Activated CD4-positive, alpha-beta memory T cell treated with anti-CD3 and anti-CD28 coated beads, Interleukin-2, amount 10 ng/mL, durations not matched to agents 7 days and 5 days (primary cell): ENCODE measurements at places on chromosomes 6 and 20.
A peak's percentile ranks its signal among the peaks of the same experiment; 100 is the strongest.

DNA sequence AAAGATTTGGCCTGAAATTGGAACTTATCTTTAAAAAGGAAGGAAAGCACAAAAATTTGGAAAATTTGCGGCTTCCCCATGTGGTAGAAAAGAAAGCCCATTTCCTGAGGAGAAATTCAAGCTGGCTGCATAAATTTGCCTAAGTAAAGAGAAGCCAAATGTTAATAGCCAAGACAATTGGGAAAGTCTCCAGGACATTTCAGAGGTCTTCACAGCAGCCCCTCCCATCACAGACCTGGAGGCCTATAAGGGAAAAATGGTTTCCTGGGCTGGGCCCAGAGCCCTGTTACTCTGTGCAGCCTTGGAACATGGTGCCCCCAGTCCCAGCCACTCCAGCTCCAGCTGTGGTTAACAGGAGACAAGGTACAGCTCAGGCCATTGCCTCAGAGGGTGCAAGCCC, 736.5 kb downstream of the HACE1 start:
- DNase-seq: no peak
- no peaks in the 10 kb centered on the region for H3K36me3 ChIP-seq
- no peaks in the 10 kb centered on the region for H3K4me1 ChIP-seq
- no peak overlapping the region for H3K27ac ChIP-seq

- peaks cover 4% of the 10 kb centered on the region for H3K27me3 ChIP-seq
- H3K4me3 ChIP-seq: no peak overlapping the region
- DNase-seq: no peak
- no peak overlapping the region for H3K27ac ChIP-seq
- H3K36me3 ChIP-seq: no peaks in the 10 kb centered on the region
- no peaks in the 10 kb centered on the region for H3K4me1 ChIP-seq
These were observed 168.6 kb downstream of the RNF144B start for GRCh38 chr6:18555750-18556149.

DNA sequence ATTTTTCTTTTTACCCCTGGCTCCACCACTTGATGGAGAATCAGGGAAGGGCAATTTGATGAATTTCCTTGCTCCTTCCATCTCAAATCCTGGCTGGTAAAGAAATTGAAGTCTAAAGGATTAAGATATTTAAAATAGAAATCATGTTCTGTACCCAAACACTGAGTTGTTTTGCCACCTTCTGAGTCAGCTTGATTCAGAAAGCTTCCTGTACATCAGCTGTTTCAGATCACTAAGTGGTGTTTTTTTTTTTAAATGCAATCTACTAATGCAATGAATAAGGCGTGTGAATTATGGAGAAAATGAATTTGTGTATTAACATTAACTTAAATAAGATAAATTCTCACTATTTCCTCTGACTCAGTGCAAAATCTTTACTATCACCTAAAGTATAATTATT, 11.5 kb upstream of the POPDC3 start:
- peaks cover 2% of the 10 kb centered on the region for H3K36me3 ChIP-seq
- H3K4me1 ChIP-seq: no peaks in the 10 kb centered on the region
- H3K27ac ChIP-seq: no peak overlapping the region
- H3K4me3 ChIP-seq: no peak overlapping the region

DNA sequence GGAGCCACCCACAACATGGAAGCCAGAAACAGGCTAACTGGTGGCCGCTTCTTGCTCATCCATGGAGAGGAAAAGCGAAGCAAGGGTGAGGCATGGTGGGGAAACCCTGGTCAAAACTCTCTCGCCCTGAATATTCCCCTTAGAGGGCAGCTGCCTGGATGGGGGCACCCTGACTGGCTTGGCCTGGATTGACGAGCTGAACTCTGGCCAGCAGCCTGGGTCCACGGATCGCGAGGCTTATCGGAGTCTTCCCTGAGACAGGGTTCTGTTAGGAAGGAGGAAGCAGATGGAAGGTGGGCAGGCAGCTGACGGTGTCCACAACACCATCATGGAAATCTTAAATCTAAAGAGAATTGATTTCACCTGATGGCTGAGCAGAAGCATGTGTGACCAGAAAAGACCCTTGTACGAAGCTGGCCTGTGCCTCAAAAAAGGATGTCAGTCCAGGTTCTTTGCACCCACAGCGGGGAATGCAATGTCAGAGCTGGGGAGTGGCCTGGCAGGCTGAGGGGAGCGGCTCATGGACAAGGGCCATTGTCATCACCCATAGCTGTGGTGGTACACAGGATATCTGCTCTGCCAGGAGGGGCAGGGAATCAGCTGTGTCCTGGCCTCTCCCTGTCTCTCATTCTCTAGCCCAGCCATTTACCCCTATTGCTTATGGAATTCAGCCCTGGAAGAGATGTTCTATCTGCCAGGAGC, 109.4 kb upstream of the SNX9 start:
- H3K4me3 ChIP-seq: no peak overlapping the region
- no peaks in the 10 kb centered on the region for H3K4me1 ChIP-seq
- no peaks in the 10 kb centered on the region for H3K36me3 ChIP-seq
- H3K27ac ChIP-seq: no peak overlapping the region

GRCh38 chr6:109456111-109456583, 575 bp upstream of the MICAL1 start:
- H3K4me1 ChIP-seq: peaks cover 78% of the 10 kb centered on the region
- H3K27ac ChIP-seq: peak overlapping the region; percentile 69
- H3K27me3 ChIP-seq: no peaks in the 10 kb centered on the region

DNA sequence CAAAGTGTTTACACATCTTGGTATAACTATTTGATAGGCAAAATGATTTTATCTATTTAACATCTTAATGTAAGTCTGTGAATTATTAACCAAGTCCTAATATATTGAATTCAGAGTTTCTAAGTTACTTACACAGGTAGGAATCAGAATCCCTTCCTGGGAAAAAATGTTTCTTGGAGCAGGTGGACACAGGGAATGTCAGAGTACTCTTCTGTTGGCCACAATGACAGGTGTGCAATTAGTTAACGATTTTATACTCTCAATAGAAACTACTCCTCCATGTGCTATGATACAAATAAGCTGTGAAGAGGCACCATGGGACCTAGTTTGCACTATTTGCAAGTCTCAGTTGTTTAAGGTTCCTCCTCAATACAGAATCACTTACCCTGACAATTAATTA, 821 bp upstream of the TAAR5 start:
- H3K27ac ChIP-seq: no peak overlapping the region
- DNase-seq: no peak
- peaks cover 12% of the 10 kb centered on the region for H3K27me3 ChIP-seq
- no peaks in the 10 kb centered on the region for H3K36me3 ChIP-seq
- H3K4me3 ChIP-seq: no peak overlapping the region

- H3K27ac ChIP-seq: peak overlapping the region; percentile 57
- peaks cover 14% of the 10 kb centered on the region for H3K4me1 ChIP-seq
- peaks cover 2% of the 10 kb centered on the region for H3K27me3 ChIP-seq
- peak; percentile 72 for DNase-seq
- H3K36me3 ChIP-seq: no peaks in the 10 kb centered on the region
These were observed 10.9 kb upstream of the LPIN3 start for GRCh38 chr20:41329435-41330342.

GRCh38 chr20:18057101-18057993, at the start of gene OVOL2:
Gene OVOL2, minus strand, starts transcription at chr20:18057916. Its CDS starts 282 bp downstream, at chr20:18057634.
- H3K4me1 ChIP-seq: peaks cover 11% of the 10 kb centered on the region
- H3K4me3 ChIP-seq: peak within 1 kb of the TSS; percentile 24
- no peak for DNase-seq

GRCh38 chr20:9070304-9070703, 1.4 kb downstream of the PLCB4 start:
- no peak for DNase-seq
- peaks cover 10% of the 10 kb centered on the region for H3K27me3 ChIP-seq
- H3K4me3 ChIP-seq: no peak overlapping the region
- no peaks in the 10 kb centered on the region for H3K4me1 ChIP-seq

- peak; percentile 93 for DNase-seq
- peak within 1 kb of the TSS; percentile 85 for H3K27ac ChIP-seq
- H3K27me3 ChIP-seq: no peaks in the 10 kb centered on the region
- peaks cover 50% of the 10 kb centered on the region for H3K4me1 ChIP-seq
- H3K4me3 ChIP-seq: peak within 1 kb of the TSS; percentile 80
- peaks cover 27% of the 10 kb centered on the region for H3K36me3 ChIP-seq
These were observed at the start of gene PCMT1 for GRCh38 chr6:149749594-149750135. Gene PCMT1, plus strand, starts transcription at chr6:149749741. Its CDS starts 161 bp downstream, at chr6:149749902.

DNA sequence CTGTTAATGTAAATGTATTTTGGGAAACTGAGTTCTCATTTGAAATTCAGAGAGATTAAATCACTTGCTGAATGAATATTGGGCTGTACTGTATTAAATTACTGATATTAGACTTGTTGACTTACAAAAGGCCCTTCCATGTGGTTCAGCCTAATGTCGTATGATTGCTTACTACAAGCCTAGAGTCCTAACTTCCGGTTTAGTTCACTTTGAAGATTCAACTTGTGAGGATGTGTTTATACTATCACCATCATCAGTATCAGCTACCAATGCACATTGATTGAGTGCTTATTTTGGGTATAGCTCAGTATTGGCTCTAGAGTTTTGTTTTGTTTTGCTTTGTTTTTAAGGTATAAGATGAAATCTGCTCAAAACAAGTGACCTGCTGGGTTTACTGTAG, 48.3 kb downstream of the FAM217A start:
- H3K27me3 ChIP-seq: no peaks in the 10 kb centered on the region
- H3K27ac ChIP-seq: peak overlapping the region; percentile 10
- H3K4me3 ChIP-seq: no peak overlapping the region
- H3K4me1 ChIP-seq: peaks cover 66% of the 10 kb centered on the region
- no peak for DNase-seq

- H3K27ac ChIP-seq: no peak overlapping the region
- no peak for DNase-seq
- H3K4me3 ChIP-seq: no peak overlapping the region
- no peaks in the 10 kb centered on the region for H3K36me3 ChIP-seq
- peaks cover 6% of the 10 kb centered on the region for H3K27me3 ChIP-seq
- no peaks in the 10 kb centered on the region for H3K4me1 ChIP-seq
These were observed 261.9 kb upstream of the ECI2 start for GRCh38 chr6:4397307-4397706.

DNA sequence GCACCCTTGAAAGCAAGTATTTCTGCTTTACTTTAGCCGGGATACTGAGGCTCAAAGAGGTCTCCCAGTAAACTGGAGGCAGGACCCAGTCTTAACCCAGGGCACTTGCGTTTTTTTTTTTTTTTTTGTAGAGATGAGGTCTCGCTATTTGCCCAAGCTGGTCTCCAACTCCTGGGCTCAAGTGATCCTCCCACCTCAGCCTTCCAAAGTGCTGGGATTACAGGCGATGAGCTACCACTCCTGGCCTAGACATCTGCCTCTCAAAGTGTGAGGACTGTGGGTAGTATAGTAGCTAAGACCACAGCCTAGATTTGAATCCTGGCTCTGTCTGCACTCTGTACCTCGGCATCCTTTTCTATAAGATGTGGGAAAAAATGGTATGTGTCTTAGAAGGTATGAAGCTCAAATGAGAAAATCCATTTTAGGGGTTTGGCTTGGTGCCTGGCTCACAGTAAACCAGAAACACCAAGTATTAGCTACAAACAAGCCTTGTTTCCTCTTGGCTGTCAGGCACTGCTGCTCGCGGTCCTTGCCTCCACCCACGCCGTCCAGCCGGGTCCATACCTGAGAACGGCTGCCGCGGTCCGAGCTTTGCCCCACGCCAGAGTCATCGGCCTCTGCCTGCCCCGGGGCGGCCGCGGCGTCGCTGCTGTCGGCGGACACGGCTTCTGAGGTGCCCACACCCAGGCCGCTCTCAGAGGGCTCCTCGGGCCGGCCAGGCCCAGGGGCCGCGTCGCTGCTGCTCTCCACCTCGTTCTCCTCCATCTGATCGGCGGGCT, 1.2 kb downstream of the ZNF335 start:
- peaks cover 29% of the 10 kb centered on the region for H3K4me1 ChIP-seq
- no peak for DNase-seq
- H3K36me3 ChIP-seq: peaks cover 36% of the 10 kb centered on the region
- H3K4me3 ChIP-seq: peak overlapping the region; percentile 78
- peak overlapping the region; percentile 99 for H3K27ac ChIP-seq

- no peak overlapping the region for H3K4me3 ChIP-seq
- H3K27me3 ChIP-seq: no peaks in the 10 kb centered on the region
- DNase-seq: no peak
- peaks cover 4% of the 10 kb centered on the region for H3K36me3 ChIP-seq
These were observed 246.0 kb upstream of the ECI2 start for GRCh38 chr6:4381381-4381780.

- DNase-seq: no peak
- H3K4me3 ChIP-seq: peak overlapping the region; percentile 26
- H3K27me3 ChIP-seq: no peaks in the 10 kb centered on the region
- H3K36me3 ChIP-seq: peaks cover 11% of the 10 kb centered on the region
- H3K27ac ChIP-seq: peak overlapping the region; percentile 61
These were observed 68.1 kb downstream of the TRERF1 start for GRCh38 chr6:42383421-42384205.

- H3K27me3 ChIP-seq: no peaks in the 10 kb centered on the region
- H3K27ac ChIP-seq: no peak overlapping the region
- no peak for DNase-seq
- peaks cover 54% of the 10 kb centered on the region for H3K36me3 ChIP-seq
These were observed 243.0 kb downstream of the ATXN1 start for GRCh38 chr6:16518265-16518664.

DNA sequence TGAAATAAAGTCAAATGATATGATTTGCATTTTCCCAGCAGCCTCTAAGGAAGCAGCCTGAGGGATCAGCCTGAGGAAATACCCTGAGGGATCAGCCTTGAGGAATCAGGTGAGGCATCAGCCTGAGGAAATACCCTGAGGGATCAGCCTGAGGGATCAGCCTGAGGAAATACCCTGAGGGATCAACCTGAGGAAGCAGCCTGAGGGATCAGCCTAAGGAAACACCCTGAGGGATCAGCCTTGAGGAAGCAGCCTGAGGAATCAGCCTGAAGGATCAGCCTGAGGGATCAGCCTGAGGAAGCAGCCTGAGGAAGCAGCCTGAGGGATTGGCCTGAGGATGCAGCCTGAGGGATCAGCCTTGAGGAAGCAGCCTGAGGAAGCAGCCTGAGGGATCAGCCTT, 669.7 kb upstream of the AGPAT4 start:
- H3K27ac ChIP-seq: no peak overlapping the region
- no peaks in the 10 kb centered on the region for H3K27me3 ChIP-seq
- no peaks in the 10 kb centered on the region for H3K36me3 ChIP-seq
- H3K4me1 ChIP-seq: no peaks in the 10 kb centered on the region
- DNase-seq: no peak

GRCh38 chr6:144234399-144234798, 50.7 kb upstream of the UTRN start:
- H3K27ac ChIP-seq: no peak overlapping the region
- H3K36me3 ChIP-seq: no peaks in the 10 kb centered on the region
- H3K27me3 ChIP-seq: no peaks in the 10 kb centered on the region
- no peak overlapping the region for H3K4me3 ChIP-seq
- DNase-seq: no peak

- no peak for DNase-seq
- no peaks in the 10 kb centered on the region for H3K36me3 ChIP-seq
- peaks cover 29% of the 10 kb centered on the region for H3K27me3 ChIP-seq
- H3K4me3 ChIP-seq: no peak overlapping the region
These were observed 30.7 kb downstream of the LINC00237 start for GRCh38 chr20:21075471-21075870.

- DNase-seq: no peak
- H3K36me3 ChIP-seq: peaks cover 7% of the 10 kb centered on the region
- H3K27me3 ChIP-seq: no peaks in the 10 kb centered on the region
- H3K27ac ChIP-seq: no peak overlapping the region
- no peaks in the 10 kb centered on the region for H3K4me1 ChIP-seq
These were observed 3.8 kb downstream of the SLC2A4RG start for GRCh38 chr20:63743210-63743970.

GRCh38 chr6:75246386-75246785, 2.8 kb upstream of the COX7A2 start:
- no peak for DNase-seq
- H3K4me3 ChIP-seq: no peak overlapping the region
- peaks cover 7% of the 10 kb centered on the region for H3K36me3 ChIP-seq

GRCh38 chr6:44527181-44527580, 139.7 kb downstream of the CDC5L start:
- no peak overlapping the region for H3K27ac ChIP-seq
- H3K27me3 ChIP-seq: no peaks in the 10 kb centered on the region
- peaks cover 2% of the 10 kb centered on the region for H3K36me3 ChIP-seq
- no peak overlapping the region for H3K4me3 ChIP-seq
- peaks cover 26% of the 10 kb centered on the region for H3K4me1 ChIP-seq

- no peak overlapping the region for H3K4me3 ChIP-seq
- H3K4me1 ChIP-seq: peaks cover 5% of the 10 kb centered on the region
These were observed 30.9 kb upstream of the AVP start for GRCh38 chr20:3115190-3116107.
